ENCODE measurements at places on chromosomes 1 and 21.

GRCh38 chr1:19310720-19311502 is 1.0 kb downstream of the AKR7A2 start:
- no peak for DNase-seq

DNA sequence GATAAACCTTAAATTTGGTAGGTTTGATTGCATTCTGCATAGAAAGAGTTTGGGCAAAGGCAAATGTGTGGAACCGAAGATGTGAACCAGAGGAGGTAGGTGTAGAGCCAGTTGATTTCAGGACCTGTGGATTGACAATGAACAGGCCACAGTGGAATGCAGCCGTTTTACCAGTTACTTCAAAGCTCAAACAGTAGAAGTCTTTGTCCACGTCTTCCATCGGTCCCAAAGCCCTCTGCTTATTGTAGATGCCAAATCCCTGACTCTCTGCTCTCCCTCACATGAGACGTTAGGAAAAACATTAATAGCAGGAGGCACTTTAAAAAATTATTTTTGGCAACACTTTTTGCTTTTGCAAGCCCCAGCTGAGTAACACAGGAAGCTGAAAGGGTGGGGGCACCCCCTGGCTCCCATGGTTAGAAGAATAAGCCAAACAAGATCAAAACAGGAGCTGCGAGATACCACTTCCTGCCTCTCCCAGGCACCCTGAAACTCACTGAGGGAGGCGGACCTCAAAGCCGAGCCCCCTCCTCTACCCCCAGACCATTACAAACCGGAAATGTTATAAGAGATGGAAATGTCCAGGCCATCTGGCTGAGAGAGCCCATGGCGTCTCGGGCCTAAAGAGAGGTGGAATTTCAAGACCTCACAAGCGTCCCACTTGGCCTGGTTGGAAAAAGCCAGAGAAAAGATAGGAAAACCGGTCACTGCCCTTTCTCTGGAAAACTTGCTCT is 13.5 kb downstream of the TRAF3IP3 start:
- DNase-seq: peak; percentile 57

- no peak for DNase-seq
Observed at GRCh38 chr1:203305809-203306088, 430 bp downstream of the BTG2 start.

GRCh38 chr1:30033256-30034104 is 689.9 kb downstream of the MATN1 start:
- no peak for DNase-seq

GRCh38 chr1:176996456-176997090 is 167.9 kb downstream of the ASTN1 start:
- no peak for DNase-seq

- DNase-seq: no peak
Observed at GRCh38 chr1:200749090-200749489, 10.4 kb downstream of the CAMSAP2 start.

All from right forelimb (tissue), 1 donor.